ENCODE measurements at places on chromosomes 7 and 10.

- ATAC-seq: no peak
Observed at GRCh38 chr10:32948451-32948850, 9.6 kb downstream of the ITGB1 start.

DNA sequence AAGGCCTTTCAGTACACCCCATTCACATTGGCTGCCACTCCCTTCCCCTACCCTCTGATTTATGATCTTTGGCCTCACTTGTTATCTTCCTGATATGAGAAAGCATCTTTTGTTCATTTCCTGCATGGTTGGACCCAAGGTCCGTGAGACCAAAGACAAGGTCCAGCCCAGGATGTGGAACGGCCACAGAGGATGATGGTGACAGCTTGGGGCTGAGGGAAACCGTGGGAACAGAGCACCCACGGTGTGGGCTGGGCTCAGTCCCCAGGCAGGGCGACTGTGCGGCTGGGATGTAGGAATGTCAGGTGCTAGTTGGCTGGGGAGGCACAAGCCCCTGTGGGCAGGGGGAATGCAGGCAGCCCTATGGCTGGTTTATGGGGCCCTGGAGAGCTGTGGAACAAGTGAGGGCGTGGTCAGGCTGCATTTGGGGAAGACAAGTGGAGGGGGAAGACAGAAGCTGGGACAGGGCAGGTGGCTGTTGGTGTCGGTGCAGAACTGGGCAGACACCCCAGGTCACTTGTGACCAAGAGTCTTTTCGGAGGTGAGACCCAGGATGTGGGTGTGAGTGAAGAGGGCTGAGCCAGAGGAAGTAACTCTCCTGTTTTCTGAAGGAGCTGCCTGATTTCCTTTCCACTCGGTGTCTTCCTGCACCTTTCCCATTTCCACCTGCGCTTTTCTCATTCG lies 51.7 kb upstream of the IGFBP3 start:
- no peak for ATAC-seq

DNA sequence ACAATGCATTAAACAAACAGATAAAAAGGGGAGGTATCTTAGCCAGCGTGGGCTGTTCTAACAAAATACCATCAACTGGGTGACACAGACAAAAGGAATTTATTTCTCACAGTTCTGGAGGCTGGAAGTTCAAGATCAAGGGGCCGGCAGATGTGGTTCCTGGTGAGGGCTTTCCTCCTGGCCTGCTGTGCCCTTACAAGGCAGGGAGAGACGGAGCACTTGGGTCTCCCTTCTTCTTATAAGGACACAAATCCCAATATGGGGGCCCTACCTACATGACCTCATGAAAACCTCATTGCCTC lies 281.6 kb upstream of the KLF14 start:
- ATAC-seq: no peak

GRCh38 chr7:149456506-149457421 lies 4.1 kb downstream of the ZNF777 start:
- ATAC-seq: no peak

DNA sequence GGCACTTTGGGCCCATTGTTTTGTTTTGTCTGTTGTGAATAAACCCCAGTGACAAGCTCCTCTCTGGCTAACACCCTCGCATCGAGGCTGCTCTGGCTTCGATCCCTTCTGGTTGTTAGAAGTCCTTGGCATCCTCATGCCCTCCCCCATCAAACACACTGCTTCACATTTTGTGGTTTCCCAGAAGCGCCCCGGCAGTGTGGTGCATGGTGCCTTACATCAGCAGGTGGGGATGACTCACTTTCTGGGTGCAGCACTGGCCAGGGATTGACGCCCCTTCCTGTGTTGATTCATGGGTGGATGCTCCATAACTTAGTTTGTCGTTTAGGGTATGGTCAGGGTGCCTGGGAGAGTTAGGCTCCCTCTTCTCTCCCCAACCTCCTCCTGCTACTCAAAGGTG lies 51.4 kb downstream of the PLPP4 start:
- ATAC-seq: no peak

DNA sequence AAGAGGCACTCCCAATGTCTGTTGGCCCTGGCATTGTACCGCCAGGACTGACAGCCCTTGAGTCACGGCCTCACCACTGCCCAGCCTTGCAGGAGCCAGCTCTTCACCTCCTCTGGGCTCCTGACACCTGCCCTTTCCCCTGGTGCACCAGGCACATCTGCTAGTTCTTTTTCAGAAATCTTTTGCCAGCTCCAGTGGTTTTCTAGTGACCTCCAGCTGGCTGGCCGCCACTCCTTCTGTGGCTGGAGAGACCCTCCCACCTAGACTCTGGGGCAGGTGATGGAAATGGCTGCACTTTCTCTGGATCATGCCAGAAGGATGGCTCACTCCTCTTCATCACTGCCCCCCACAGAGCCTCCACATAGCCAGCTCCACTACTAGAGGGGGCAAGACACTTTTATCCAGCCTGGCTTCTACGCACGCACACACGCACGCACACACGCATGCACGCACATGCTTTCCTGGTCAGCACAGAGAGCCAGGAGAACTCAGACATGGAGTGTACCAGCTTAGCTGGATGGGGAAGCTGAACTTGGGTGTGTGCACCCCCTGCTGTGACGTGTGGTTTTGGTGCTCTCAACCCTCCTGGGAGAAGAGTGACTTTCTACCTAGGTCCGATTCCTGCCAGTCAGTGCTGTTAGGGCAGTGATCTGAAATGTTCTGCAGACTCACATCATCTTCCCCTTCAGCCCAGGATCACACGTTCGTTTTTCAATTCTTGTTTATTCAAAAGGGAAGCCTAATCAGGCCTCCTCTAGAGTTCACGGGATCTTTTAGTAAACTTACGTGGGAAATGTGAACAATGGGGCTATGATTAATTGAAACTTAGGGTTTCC lies 222.0 kb downstream of the PRPF18 start:
- no peak for ATAC-seq

DNA sequence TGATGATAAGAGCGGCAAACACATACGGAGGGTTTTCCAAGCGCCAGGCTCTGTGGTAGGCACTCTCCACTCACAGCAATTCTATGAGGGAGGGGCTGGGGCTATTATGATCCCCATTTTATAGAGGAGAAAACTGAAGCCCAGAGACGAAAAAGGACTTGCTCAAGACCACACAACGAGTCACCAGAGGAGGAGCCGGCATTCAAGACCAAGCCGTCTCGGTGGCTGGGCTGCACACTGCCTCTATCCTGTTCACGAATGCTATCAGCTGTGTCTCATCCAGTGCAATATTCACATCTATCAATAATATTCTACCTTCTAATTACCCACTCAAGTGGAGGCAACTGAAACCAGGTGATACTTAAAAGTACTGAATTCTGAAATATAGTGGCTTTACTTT lies 67.8 kb upstream of the NMT2 start:
- ATAC-seq: no peak

GRCh38 chr7:34991938-34992840 lies 45.1 kb downstream of the DPY19L1 start:
- ATAC-seq: no peak

DNA sequence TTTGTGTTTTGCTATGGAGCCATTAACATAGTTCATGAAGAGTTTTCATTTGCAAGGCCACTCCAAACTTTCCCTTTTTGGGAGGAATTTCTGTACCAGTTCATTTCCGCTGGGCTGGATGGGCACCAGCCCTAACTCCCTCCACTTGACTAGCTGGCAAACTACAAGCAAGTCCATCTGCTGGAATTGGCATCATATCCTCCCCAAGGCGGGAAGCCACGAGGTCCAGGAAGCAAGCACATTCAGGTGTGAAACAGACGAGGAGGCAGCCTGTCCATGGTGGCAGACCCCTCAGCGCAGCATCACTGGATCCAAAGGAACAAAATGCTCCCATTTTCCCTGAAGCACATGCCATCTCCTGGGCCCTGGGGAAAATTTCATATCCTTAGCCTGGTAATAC lies 125.8 kb downstream of the ABLIM1 start:
- no peak for ATAC-seq

DNA sequence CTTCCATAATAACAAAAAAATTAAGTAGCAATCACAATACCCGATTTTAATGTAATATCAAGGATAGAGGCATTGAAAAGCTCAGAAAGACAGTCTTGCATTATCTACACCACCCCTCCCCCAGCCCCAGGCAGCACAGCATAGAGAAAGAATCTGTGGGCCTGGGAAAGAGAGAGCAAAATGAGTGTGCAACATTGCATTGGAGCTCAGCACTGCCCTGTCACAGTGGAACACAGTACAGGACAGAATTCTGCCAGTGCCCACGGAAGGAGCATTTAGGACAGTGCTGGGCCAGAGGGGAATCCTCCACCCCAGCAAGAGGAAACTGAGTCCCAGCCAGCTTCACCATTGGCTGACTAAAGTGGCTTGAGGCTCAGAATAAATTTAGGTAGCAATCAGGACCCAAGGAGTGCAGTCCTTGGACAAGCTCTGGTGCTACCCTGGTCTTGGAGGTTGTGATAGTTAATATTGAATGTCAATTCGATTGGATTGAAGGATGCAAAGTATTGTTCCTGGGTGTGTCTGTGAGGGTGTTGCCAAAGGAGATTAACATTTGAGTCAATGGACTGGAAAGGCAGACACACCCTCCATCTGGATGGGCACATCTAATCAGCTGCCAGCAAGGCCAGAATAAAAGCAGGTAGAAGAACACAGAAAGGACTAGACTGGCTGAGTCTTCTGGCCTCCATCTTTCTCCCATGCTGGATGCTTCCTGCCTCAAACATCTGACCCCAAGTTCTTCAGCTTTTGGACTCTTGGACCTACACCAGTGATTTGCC lies 234.4 kb downstream of the ANK3 start:
- no peak for ATAC-seq

- peak; percentile 50 for ATAC-seq
Observed at GRCh38 chr7:36115448-36116321, 37.4 kb upstream of the EEPD1 start.

DNA sequence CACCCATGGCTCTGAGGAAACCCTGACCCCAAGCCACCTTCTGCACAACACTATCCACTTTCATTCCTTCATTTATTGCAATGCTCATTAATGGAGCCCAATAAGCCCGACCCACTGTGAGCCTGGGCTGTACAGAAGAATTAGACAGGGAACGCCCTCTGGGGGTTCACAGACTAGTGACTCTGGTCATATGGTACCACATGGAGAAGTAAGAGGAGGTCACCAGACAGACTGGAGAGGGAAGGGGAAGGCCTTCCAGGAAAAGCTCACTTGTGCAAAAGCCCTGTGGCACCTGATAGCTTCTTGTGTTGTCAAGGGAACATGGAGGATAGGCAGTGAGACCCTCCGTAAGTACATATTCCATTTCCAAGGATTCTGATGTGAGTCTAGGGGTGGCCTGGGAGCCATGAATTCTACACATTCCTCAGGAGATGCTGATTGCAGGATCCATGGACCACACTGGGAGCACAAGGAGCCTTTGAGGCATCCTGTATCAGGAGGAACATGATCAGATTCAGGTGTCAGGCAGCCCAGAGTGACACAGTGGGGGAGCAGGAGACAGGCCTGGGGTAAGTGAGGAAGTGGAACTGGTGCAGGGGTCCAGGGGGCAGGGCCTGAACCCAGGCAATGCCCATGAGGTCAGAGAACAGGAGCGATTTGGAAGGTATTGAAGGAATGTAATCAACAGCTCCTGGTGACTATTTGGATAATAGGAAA lies 19.9 kb downstream of the TMEM72 start:
- ATAC-seq: no peak

DNA sequence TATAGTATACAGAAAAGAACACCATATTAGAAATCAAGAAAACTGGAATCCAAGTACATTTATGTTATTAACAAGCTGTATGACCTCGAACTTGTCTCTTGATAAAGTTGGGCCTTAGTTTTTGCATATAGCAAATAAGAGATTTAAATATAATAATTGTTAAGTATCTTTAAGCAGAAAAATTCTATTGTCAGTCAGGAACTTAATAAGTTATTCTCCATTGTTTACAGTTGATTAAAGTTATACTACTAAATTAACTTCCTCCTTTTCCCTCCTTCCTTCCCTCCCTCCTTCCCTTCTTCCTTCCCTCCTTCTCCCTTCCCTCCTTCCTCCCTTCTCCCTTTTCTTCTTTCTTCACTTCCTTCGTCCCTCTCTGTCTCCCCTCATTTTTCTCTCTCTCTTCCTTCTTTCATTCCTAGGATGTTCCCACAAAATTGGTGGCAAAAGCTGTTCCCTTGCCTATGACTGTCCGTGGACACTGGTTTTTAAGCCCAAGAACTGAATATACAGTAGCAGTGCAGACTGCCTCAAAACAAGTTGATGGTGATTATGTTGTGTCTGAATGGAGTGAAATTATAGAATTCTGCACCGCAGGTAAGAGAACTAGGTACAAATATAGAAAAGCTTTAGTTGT lies 59.7 kb downstream of the PHYHIPL start:
- ATAC-seq: no peak

DNA sequence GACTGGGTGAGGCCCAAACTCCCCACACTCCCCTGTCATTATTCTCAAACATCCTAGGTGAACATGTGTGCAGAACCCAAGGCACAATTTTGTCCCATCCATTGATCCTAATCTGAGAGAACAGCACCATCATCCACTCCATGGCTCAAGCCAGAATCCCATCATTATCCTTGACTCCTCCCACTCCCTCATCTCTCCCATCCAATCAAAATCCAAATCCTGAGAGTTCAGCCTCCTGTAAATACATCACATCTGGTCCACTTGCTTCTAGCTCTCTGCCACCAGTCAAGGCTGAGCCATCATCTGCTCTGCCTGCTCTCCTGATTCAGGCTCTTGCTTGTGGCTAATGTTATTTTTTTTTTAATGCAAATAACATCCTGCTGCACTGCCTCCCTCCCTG lies 75.9 kb upstream of the SLF2 start:
- no peak for ATAC-seq

DNA sequence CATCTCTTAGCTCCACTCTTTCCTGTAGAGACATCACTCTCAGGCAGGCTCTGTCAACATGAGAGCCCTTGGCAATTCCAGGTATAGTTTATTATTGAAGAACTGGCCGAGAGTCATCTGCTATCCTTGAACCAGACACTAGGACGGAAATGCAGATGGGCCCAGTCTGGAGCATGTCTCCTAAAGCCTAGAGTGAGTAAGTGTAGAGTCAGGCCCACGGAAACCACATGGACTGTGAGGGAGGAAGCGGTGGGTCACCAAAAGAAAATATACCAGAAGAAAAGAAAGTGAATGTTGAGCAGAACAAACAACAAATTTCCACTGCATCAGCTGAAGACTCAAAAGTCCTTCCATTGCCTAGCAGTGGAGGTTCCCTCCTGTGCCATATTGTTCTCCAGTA lies 15.7 kb upstream of the RELN start:
- ATAC-seq: no peak

DNA sequence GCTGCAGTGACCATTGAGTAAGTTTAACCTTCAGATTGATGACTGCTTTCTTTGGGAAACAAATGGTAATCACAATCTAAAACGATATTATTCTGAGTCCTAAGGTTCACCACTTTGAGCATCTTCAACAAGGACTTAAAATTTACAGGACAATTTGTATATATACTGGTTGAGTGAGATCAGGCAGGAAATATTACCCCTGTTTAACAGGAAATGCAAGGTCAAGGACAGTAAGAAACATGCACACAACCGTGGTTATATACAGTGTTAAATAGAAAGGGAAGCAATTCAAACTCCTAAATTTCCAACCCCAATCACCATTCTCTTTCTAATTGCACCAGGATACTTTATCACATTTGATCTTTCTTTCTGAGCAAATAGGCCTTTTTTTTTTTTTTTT lies 96.1 kb downstream of the ZNF277 start:
- ATAC-seq: no peak

All from gastroesophageal sphincter (tissue), 4 donors.